ENCODE measurements at places on chromosomes 6 and 20. TPM values are rescaled to one million over a fixed set of nuclear protein-coding genes. Genes with fewer than 3 reads are reported as not detected.
A peak's percentile ranks its signal among the peaks of the same experiment; 100 is the strongest.

GRCh38 chr6:101395345-101395744 lies 1.8 kb downstream of the GRIK2 start:
- H3K4me3 ChIP-seq: no peak overlapping the region
- no peaks in the 10 kb centered on the region for H3K36me3 ChIP-seq
- no peak for DNase-seq
- H3K4me1 ChIP-seq: no peaks in the 10 kb centered on the region

GRCh38 chr20:21435576-21435975 lies 38.2 kb upstream of the NKX2-4 start:
- no peaks in the 10 kb centered on the region for H3K4me1 ChIP-seq
- H3K36me3 ChIP-seq: no peaks in the 10 kb centered on the region
- no peak overlapping the region for H3K27ac ChIP-seq
- H3K27me3 ChIP-seq: peaks cover 20% of the 10 kb centered on the region
- no peak overlapping the region for H3K4me3 ChIP-seq

DNA sequence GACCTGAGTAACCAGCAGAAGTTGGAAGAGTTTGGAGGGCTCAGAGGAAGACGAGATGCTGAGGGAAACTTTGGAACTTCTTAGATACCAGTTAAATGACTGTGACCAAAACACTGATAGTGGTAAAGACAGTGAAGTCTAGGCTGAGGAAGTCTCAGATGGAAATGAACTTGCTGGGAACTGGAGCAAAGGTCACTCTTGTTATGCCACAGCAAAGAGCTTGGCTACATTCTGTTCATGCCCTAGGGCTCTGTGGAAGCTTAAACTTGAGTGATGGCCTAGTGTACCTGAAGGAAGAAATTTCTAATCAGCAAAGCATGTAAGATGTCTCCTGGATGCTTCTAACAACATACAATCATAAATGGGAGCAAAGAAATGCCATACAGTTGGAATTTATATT lies 24.7 kb downstream of the WDR27 start:
- H3K4me1 ChIP-seq: no peaks in the 10 kb centered on the region
- DNase-seq: no peak
- no peak overlapping the region for H3K27ac ChIP-seq
- H3K36me3 ChIP-seq: peaks cover 1% of the 10 kb centered on the region
- H3K27me3 ChIP-seq: no peaks in the 10 kb centered on the region
- no peak overlapping the region for H3K4me3 ChIP-seq

DNA sequence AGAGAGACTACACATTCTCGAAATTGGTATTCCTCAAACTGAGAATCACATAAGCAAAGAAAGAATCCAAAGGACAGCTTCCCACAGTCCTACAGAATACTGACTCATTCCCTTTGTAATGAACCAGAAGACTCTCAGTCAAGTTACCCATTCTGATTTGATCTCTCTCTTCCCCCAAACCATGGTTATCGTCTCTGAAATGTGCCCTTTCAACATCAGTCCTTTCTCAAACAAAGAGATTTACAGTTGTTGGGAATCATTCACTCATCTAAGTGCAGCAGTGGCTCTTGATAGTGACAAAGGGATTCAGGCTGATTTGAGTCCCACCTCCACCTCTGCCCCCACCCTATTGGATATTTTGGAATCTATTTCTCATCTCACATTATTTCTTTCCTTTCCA lies 15.0 kb upstream of the RSPO3 start:
- no peaks in the 10 kb centered on the region for H3K36me3 ChIP-seq
- DNase-seq: no peak
- no peak overlapping the region for H3K27ac ChIP-seq
- H3K4me1 ChIP-seq: peaks cover 8% of the 10 kb centered on the region
- H3K27me3 ChIP-seq: no peaks in the 10 kb centered on the region

- peaks cover 37% of the 10 kb centered on the region for H3K36me3 ChIP-seq
- DNase-seq: peak; percentile 91
- H3K27me3 ChIP-seq: no peaks in the 10 kb centered on the region
Measured at GRCh38 chr20:48682529-48683363, 145.1 kb downstream of the PREX1 start.

GRCh38 chr6:56649053-56649769 lies 6.5 kb upstream of the DST start:
- H3K27ac ChIP-seq: no peak overlapping the region
- no peak for DNase-seq
- no peak overlapping the region for H3K4me3 ChIP-seq
- H3K27me3 ChIP-seq: no peaks in the 10 kb centered on the region

DNA sequence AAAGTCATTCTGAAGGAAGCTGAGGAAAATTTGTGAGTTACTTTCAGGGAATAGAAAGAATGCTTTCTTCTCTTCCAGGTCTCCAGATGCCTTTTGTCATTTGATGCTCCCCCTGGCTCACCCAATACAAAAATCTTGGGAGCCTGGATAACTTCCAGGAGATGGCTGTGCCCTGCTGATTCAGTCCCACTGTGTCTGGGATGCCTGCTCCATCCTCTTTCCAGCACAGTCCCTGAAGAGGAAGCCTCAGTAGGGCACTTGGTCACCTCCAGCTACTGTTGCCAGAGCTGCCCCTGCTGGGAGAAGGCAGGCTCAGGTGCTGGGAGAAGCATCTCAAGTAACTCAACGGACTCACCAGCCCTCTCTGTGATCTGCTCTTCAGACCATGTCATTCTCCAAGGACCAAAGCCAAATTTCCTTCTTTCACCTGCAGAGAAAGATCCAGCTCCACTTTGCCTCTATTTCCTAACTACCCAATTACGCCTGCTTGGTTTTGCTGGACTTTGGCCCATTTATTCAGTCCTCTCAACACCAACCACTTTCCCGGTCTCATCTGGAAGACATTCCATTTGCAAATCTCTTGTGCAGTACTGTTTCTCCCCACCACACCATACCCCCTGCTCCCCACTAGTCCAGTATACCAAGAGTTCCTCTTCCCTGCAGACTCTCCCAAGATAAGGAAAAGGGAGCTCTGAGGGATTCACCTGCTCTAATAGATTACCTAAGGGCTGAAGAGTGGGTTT lies 53.3 kb downstream of the SLC23A2 start:
- H3K27me3 ChIP-seq: no peaks in the 10 kb centered on the region
- H3K36me3 ChIP-seq: no peaks in the 10 kb centered on the region
- peaks cover 17% of the 10 kb centered on the region for H3K4me1 ChIP-seq

DNA sequence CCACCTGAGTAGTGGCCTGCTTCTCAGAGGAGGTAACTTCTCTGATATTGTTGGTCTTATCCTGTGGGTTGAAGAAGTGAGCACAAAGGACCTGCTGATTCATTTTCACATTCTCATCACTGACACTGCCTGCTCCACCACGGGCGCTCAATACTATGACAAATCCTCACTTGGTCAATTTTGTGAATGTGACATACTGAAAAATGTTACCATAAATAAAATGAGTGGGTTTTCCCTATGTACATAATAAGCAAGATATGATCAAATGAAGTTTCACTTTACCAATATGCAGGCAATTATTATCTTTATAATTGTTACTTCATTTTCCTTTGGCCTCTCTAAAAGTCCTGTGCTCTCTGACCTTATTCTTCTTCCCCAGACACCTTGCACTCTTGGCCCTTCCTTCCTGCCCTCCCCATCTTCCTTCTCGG lies 71.5 kb upstream of the RIPOR2 start:
- peak overlapping the region; percentile 91 for H3K27ac ChIP-seq
- DNase-seq: no peak
- H3K36me3 ChIP-seq: no peaks in the 10 kb centered on the region
- peaks cover 48% of the 10 kb centered on the region for H3K4me1 ChIP-seq
- no peak overlapping the region for H3K4me3 ChIP-seq

DNA sequence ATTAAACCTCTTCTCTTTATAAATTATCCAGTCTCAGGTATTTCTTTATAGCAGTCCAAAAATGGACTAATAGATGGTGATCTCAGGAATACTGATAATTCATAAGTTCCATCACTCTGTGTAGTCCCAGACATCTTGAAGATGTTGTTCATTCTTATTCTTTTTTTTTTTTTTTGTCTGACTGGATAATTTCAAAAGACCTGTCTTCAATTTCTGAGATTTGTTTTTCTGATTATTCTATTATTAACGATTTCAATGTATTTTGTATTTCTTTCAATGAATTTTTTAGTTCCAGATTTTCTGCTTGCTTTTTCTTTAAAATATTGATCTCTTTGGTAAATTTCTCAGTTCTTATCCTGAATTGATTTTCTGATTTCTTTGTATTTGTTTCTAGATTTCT lies 29.7 kb upstream of the ZNF337 start:
- H3K27me3 ChIP-seq: no peaks in the 10 kb centered on the region
- H3K4me1 ChIP-seq: no peaks in the 10 kb centered on the region
- no peak overlapping the region for H3K27ac ChIP-seq
- no peak overlapping the region for H3K4me3 ChIP-seq
- H3K36me3 ChIP-seq: no peaks in the 10 kb centered on the region

DNA sequence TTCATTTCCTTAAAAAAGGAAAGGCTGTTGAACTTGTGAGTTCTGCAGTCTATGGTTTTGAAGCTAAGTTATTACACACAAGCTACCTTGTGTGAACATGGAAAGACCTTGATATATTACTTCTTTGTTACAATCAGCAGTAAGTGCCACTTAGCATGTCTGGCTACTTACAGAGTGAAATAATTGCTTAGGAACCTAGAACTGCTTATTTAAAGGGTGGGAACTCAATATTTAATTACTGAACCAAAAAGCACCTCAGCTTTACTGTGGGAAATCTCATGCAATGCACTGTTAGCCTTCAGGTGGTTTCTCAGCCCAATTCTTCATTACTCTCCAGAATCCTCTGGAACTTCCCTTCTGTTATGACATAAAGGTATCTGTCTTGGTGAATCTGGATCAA lies 17.9 kb downstream of the PERP start:
- H3K27ac ChIP-seq: no peak overlapping the region
- no peak overlapping the region for H3K4me3 ChIP-seq
- H3K36me3 ChIP-seq: peaks cover 10% of the 10 kb centered on the region

DNA sequence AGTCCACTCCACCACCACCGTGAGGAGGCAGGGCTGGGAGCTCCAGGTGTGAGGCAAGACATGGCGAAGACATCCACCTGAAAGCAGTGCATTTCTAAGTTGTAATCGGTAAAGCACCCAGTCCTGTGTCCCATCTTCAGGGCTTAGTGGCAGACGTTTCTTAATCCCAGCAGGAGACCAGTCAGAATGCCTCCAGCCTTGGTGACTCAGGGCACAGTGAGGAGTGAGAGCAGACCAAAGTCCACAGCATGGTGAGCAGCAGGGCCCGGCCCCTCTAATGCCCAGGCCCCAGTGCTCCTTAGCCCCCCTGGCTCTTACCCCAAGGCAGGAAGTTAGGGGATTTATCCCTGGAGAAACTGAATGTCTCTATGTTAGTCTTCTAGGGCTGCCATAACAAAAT lies 183.9 kb downstream of the SYNDIG1 start:
- H3K4me1 ChIP-seq: no peaks in the 10 kb centered on the region
- no peak overlapping the region for H3K27ac ChIP-seq
- peaks cover 9% of the 10 kb centered on the region for H3K27me3 ChIP-seq
- DNase-seq: no peak

- no peak overlapping the region for H3K4me3 ChIP-seq
- H3K4me1 ChIP-seq: no peaks in the 10 kb centered on the region
- no peak overlapping the region for H3K27ac ChIP-seq
- no peaks in the 10 kb centered on the region for H3K27me3 ChIP-seq
- no peak for DNase-seq
- no peaks in the 10 kb centered on the region for H3K36me3 ChIP-seq
Measured at GRCh38 chr6:124577734-124578281, 384.4 kb upstream of the RNF217 start.

The DUSP22 gene
- total RNA-seq: 66.4 TPM

The CST4 gene
- total RNA-seq: not detected

The ZNF165 gene
- total RNA-seq: 2.2 TPM

The GFOD1 gene
- total RNA-seq: 20.2 TPM

The XKR7 gene
- 0.06 TPM for total RNA-seq

The ABT1 gene
- 13.5 TPM for total RNA-seq

The COX4I2 gene
- 17.1 TPM for total RNA-seq

The PRDM13 gene
- not detected for total RNA-seq

The MAP1LC3A gene
- 51.6 TPM for total RNA-seq
